ENCODE measurements at places on chromosomes 4 and X. TPM values are rescaled to one million over a fixed set of nuclear protein-coding genes. Genes with fewer than 3 reads are reported as not detected.

GAGE12J gene
- not detected for total RNA-seq

FAM241A gene
- total RNA-seq = 10.6 TPM

ZCCHC4 gene
- total RNA-seq = 19.0 TPM

RTL5 gene
- 3.4 TPM for total RNA-seq

MAGED4B gene
- total RNA-seq = 119 TPM

FAM47E gene
- 3.9 TPM for total RNA-seq

- DNase-seq = no peak
These were observed 518.0 kb downstream of the TMA16 start for GRCh38 chr4:164012396-164013027.

DNA sequence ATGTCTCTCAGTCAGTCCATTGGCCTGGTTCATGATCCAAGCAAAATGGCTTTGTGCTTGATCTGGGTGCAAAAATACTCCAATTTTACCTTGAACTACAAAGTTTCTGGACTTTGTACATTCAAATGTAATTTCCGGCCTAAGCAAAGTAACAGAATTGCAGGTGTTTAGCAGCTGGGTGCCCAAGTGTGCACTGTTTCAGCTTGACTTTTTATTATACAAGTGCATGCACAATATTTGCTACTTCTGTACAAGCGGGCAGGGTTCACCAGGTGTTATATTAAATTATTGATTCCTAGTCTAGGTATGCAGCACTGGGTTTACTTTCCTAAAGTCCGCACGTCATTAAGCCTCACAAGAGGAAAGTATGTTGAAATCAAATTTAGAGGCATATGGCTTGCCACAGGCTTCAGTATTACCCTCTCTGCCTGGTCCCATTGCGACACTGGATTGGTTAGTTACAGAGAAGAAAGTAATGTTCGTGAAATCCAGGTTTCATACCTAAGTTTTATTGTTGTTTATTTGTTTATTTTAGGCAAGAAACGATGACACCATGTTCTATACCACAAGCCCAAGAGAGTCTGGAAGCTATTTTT lies 376.9 kb upstream of the CTSO start:
- no peak for DNase-seq

GRCh38 chrX:67570839-67571238 lies 27.0 kb downstream of the AR start:
- DNase-seq = no peak
